ENCODE measurements at places on chromosomes 2 and 18.

DNA sequence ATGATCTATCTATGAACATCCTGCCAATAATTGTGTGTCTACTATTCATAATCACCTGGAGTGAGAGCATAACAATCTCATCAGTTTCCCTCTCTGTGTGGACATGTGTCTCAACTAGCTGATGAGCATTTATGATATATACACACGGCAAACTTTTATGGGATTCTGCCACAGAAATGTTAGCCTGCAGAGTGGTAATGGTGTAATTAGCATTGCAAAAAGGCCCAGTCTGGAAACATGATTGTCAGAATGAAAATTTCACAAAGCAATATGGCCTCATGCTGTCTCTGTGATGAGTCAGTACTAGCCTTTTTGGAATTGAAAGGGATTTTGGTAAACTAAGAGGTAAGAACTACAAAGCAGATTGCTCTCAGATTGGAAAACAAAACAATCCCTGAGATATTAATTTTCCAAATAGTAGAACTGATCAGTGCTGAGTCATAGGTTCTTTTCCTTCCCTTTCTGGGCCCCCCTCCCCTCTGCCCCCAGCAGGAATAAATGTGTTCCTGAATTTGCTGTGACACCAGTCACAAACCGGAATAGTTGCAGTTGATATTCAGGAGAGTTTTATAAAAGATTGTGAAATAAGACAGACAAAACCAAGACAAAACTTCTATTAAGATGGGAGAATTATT is 189.2 kb downstream of the OSR1 start:
- DNase-seq: no peak

DNA sequence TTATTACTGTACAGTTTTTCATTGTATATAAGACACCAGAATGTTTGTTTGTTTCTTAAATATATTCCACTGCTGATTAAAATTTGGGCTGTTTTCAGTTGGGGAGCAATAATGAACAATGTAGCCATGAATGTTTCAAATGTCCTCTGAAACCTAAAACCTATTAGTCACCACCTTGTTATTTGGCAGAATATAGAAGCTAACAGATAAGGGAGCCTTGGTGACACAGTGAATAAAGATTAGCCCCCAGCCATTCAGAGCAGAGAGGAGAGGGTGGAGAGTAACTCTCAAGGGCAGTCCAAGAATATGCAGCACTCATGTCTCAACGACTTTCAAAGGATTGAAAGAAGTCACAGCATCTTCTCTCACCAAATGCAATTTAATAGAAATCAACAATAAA is 43.1 kb upstream of the ATP8B1 start:
- DNase-seq: no peak

DNA sequence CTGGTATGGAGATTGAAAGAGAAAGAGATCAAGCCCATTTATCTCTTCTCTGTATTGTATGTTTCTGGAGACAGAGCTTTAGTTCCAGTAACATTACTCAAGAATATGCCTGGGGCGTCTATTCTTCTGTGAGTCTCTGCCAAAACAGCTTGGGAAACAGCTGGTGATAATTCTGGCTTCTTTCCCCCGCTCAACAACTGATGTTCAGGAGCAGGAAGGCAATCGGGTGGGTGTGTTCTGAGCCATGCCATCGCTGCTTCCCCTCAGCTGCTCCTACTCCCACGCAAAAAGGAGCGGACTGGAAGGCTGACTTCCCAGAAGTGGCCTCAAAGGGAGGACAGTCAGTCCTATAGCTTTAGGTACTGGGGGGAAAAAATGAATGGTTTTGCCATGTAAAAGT is 695.1 kb downstream of the PLCL1 start:
- no peak for DNase-seq

DNA sequence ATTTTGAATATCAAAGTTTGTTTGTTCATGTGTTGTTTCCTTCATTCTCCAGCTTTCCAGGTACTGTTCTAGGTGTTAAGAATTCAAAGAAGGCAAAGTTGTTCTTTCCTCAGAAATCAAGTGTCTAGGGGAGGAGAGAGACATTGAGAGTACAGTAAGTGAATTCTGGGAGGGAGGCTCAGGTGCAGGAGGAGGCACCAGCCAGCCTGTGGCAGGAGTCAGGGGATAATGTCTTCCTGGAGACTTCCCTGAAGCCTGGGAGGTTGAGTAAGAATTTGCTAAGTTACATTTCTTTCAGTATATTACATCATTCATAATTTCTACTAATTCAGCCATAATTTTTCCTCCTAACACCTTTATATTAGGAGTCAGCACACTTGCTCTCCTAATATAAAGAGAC is 462.1 kb downstream of the TDRD15 start:
- no peak for DNase-seq

GRCh38 chr2:28413899-28414295 is 21.2 kb downstream of the FOSL2 start:
- no peak for DNase-seq

- no peak for DNase-seq
Observed at GRCh38 chr2:239206851-239207250, 194.0 kb downstream of the HDAC4 start.
